Common myeloid progenitor, CD34-positive (primary cell): ENCODE measurements at places on chromosomes 5 and 9.
A peak's percentile ranks its signal among the peaks of the same experiment; 100 is the strongest.

DNA sequence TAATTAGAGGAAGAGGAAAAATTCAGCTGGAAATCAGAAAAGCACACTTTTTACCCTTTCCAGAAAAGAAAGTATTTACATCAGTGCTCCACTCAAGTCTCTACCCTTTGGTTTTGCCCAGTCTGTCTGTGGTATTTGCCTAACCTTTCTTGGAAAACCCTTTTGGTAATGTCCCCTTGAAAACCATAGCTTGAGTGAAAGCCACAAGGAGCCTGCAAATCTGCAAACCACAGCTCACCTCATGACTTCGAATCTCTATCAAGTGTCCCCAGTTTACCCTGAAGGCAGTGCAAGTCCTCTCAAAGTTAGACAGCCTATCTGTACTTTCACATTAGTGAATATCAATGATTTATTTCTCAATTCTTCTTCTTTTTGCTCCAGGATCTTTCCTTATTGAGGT is 162.1 kb upstream of the TSLP start:
- no peak for DNase-seq

GRCh38 chr9:106964822-106965525 is 102.0 kb downstream of the ZNF462 start:
- no peak for DNase-seq

DNA sequence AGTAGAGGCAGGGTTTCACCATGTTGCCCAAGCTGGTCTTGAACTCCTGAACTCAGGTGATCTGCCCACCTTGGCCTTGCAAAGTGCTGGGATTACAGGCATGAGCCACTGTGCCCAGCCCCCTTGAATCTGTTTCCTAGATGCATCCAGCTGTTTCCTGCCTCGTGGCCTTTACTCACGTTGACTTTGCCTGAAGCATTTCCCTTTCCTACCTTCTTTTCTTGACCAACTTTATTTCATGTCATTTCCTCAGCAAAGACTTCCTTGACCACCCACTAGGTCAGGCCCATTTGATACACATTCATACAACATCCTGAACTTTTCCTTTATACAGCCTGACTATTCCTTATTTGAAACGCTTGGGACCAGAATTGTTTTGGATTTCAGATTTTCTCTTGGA is 51.0 kb downstream of the DOCK2 start:
- no peak for DNase-seq

DNA sequence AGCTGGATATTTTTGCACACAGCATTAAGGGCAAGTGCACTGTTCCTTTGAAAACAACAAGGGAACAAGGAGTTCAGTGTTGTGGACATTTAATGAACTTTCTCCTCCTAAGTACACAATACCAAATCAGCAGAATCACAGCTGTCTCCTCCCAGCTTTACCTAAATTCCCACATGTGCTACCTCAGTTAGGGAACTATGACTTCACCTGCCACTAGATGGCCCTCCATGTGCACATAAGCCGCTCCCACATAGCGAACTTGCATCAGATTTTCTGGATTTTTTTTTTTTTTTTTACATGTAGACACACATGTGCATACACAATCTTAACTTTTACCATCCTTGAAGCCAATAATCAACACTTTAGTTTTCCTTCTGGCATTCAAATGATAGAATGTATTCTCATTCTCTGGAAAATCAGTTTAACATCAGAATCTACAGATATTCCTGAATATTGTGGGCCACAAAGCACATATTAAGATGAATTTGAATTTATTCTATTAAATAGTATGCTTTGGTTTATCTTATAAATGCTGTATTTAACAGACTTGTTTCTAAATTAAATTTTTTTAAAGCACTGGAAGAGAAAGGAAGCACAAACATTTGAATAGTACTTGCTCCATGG is 123.6 kb downstream of the PALM2AKAP2 start:
- DNase-seq, result peak; percentile 78

- DNase-seq, result no peak
These were observed 7.3 kb upstream of the AMBP start for GRCh38 chr9:114085387-114085789.

- DNase-seq, result no peak
These were observed 852.7 kb upstream of the DMAC1 start for GRCh38 chr9:8652255-8652654.
